ENCODE measurements at places on chromosomes 7 and 10.

DNA sequence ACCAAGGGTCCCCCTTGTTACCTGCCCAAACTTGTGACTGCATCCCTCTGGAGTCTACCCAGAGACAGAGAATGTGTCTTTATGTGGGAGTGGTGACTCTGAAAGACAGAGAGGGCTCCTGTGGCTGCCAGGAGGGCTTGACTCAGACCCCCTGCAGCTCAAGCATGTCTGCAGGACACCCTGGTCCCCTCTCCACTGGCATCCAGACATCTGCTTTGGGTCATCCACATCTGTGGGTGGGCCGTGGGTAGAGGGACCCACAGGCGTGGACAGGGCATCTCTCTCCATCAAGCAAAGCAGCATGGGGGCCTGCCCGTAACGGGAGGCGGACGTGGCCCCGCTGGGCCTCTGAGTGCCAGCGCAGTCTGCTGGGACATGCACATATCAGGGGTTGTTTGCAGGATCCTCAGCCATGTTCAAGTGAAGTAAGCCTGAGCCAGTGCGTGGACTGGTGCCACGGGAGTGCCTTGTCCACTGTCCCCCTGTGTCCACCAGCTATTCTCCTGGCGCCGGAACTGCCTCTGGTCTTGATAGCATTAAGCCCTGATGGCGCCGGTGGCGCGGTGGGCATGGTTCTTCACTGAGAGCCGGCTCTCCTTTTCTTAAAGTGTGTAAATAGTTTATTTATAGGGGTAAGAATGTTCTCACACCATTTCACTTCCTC lies 19.4 kb upstream of the SH2D4B start:
- DNase-seq, result no peak

DNA sequence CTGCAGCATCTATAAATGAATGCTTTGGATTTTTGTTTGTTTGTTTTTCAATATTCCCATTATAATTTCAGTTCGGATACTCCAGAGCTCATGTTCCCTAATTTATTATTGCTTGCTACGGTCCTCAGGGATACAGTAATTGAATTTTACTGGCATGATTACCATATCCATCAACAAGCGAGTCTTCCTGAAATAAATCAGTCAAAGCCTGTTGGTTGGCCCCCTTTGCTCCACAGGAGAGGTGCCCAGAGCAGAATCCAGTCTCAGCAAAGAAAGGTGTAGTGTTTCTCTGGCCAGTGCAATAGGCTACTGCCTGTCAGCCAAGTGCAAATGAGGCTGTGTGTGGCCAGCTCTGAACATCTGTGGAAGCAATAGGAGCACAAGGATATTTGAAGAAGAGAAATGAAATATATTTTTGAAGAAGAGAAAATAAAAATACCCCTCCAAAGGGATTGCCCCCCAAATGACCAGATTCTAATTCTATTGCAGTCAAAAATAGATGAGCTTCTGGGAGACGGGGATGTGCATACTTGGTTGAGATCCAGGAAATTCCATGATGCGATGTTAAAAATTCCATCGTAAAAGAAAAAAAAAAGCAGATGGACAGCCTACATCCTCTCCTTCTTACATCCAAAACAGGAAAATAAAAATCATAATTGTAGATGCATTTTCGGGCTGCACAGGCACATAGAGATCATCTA lies 18.1 kb downstream of the TRIL start:
- DNase-seq, result no peak

- DNase-seq, result no peak
Observed at GRCh38 chr7:113093561-113093960, 6.9 kb upstream of the GPR85 start.

- no peak for DNase-seq
Observed at GRCh38 chr7:1977876-1978441, 254.8 kb downstream of the MAD1L1 start.

- DNase-seq, result no peak
Observed at GRCh38 chr10:43491855-43492254, 54.9 kb downstream of the ZNF487 start.

GRCh38 chr7:97381815-97382554 lies 264.5 kb downstream of the SDHAF3 start:
- no peak for DNase-seq

DNA sequence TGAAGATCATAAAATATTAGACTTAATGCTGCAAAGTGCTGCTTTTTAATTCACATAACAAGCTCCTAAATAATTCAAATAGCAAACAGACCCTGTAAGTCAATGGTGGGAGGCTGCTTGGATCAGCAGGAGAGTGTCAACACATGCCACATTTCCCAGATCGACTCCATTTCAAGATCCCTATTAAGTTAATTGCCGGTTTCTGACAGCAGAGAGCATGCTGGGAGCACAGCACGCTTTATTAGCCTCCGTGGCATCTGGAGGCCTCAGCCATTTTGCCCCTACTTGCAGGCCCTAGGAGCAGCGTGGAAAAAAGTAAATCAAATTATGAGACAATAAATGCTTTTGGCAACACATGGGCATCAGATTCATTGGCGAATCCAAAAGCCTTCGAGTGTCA lies 201.0 kb downstream of the EMX2 start:
- DNase-seq, result no peak

DNA sequence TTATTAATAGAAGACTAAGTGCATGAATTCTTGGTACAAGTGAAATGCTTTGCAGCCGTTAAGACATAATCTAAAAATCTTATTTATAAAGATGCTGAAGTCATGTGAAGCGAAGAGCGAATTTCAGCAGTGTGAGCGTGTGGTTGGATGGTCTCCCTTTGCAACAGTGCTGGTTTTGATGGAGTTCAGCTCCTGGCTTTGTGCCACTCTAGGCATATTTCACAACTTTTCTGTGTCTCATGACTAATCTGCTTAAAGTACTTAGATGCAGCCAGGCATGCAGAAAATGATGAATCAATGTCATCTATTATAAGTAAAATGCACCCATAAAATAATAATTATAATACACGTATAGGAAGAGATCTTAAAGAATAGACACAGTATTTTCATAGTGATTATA lies 107.2 kb upstream of the TCERG1L start:
- no peak for DNase-seq

- no peak for DNase-seq
Observed at GRCh38 chr10:132186488-132187429, at the start of gene DPYSL4. TSS of gene DPYSL4 (plus strand) at chr10:132186948. CDS start at chr10:132187064, 116 bp downstream.

GRCh38 chr10:80373502-80373901 lies 16.9 kb downstream of the DYDC2 start:
- no peak for DNase-seq

DNA sequence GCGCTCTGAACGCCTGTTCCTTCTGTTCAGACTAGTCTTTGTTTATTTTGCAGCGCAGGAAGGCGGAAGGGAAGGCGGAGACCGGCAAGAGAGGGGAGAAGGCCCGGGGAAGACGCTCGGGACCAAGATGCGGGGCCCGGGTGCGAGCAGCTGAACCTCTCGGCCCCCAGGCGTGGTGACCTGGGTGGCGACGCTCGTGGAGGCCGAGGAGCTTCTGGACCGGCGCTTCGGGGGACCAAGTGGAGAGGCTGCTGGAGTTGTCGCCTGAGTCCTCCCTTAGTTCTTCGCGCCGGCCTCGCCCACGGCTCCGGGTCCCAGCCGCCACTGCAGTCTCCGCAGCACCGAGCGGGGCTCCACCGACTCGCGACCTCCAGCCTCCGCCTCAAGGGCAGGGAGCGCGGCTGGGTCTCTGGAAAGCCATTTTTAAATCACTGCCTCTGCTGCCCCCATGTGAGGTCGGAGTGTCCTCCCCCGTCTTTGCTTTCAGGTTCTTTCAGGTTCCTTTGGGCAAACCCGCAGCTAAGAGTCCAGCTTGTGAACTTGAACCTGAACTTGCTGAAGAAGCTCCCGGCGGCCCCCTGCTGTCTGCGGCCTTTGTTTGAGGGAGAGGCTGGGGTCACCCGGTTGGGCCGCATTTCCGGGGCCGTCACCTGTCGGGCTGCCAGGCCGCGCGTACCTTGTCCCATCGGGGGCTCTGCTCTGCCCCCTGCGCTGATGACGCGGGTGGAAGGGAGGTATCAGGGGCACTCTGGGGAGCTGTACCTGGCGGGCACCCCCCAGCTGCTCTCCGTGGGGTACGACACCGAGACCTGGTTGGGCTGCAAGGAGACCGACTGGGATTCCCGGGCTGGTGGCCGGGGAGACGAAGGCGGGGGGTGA lies 136.0 kb downstream of the KIF20B start:
- DNase-seq, result peak; percentile 7

DNA sequence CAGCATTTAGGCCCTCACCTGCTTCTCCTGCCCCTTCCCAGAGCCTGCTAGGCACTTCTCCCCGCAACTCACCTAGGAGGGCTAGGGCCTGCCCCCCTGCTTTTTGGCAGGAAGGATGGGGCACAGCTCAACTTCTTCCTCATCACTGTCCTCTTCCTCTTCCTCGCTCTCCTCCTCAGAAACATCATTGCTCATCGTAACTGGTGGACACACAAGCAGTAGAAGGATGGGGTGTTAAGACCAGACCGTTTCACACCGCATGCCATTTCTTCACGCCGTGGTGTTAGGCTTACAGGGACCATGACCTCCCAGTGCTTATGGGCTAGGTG lies 1.6 kb downstream of the NPM3 start:
- no peak for DNase-seq

DNA sequence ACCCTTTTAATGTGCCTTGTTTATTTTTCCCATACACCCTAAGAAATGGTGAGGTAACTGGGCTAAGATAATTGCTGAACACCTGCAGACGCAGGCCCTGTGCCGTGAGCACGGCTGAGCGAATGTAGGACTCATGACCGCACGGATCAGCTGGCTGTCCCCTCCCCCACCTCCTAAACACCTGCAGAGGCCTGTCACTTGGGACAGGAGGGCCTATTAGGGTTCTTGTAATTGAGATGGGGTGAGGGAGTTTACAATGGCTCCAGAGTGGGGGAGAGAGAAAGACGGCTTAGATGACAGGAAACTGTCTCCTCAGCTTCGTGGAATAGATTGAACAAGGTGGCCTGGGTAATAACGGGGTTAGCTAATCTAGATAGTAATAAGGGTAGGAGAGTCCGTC lies 291.7 kb upstream of the HABP2 start:
- DNase-seq, result no peak

- DNase-seq, result no peak
Observed at GRCh38 chr7:78765943-78766729, 687.3 kb downstream of the MAGI2 start.

GRCh38 chr7:92953657-92954056 lies 117.3 kb upstream of the CDK6 start:
- no peak for DNase-seq
